Right lung (tissue), 10 donors: ENCODE measurements at places on chromosomes 13 and 19. TPM values are rescaled to one million over a fixed set of nuclear protein-coding genes. Genes with fewer than 3 reads are reported as not detected.
A peak's percentile ranks its signal among the peaks of the same experiment; 100 is the strongest.

Gene ZNF20
- 10.6 TPM for polyA plus RNA-seq

Gene OLFM2
- 32.2 TPM for polyA plus RNA-seq

Gene SETDB2
- polyA plus RNA-seq: 18.8 TPM

Gene KLF16
- polyA plus RNA-seq: 7.9 TPM

Gene ZNF805
- 7.6 TPM for polyA plus RNA-seq

Gene SLC25A23
- 62.3 TPM for polyA plus RNA-seq

Gene ODAD3
- 0.59 TPM for polyA plus RNA-seq

Gene PLK5
- 0.22 TPM for polyA plus RNA-seq

Gene WDR62
- 4.9 TPM for polyA plus RNA-seq

Gene KCNRG
- 3.1 TPM for polyA plus RNA-seq

Gene PBX4
- polyA plus RNA-seq: 17.4 TPM

Gene CARS2
- 70.5 TPM for polyA plus RNA-seq

- DNase-seq: no peak
Measured at GRCh38 chr13:102197193-102197592, 204.7 kb downstream of the FGF14 start.

DNA sequence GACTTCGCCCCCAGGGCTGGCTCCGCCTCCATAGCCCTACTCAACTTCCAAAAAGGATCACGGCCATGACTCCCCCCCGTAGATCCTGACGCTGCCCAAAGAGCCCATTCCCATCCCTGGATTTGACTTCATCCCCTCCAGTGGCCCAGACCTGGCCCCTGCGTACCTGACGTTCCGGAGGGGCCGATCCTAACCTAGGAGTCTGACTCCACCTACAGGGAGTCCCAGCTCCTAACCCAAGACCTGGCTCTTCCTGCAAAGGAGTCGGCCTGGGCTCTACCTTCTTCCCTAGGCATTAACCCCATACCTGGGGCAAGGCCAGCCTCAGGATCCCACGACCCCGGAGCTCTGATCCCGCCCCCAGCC is 10.8 kb downstream of the STAP2 start:
- peak; percentile 13 for DNase-seq

DNA sequence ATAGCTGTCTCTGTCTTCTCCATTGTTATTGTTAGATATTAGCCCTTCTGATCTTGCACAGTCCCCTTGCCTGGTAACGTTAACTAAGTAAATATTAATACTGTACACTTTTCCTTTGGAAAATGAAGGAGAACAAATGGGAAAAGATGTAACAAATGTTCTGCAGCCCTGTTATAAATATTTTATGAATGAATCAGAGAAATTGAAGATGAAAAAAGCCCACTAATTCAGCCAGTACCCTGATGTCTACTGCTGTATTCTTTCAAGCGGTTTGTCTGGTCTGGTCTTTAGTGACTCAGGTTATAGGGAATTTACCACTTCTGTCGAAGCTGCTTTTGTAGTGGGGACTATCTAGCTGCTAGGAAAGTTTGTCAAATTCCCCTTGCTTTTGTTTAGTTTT is 121.0 kb downstream of the COG6 start:
- no peak for DNase-seq

- DNase-seq: no peak
Measured at GRCh38 chr19:6891761-6892385, 4.5 kb downstream of the ADGRE1 start.

- no peak for DNase-seq
Measured at GRCh38 chr19:33627962-33628839, 6.4 kb downstream of the CHST8 start.

- DNase-seq: no peak
Measured at GRCh38 chr13:28448651-28449358, 46.1 kb downstream of the FLT1 start.

- no peak for DNase-seq
Measured at GRCh38 chr13:40402931-40403431, 263.5 kb downstream of the FOXO1 start.

- DNase-seq: no peak
Measured at GRCh38 chr19:29497686-29498436, 27.9 kb upstream of the VSTM2B start.

- no peak for DNase-seq
Measured at GRCh38 chr13:91572439-91572838, 174.0 kb downstream of the GPC5 start.

DNA sequence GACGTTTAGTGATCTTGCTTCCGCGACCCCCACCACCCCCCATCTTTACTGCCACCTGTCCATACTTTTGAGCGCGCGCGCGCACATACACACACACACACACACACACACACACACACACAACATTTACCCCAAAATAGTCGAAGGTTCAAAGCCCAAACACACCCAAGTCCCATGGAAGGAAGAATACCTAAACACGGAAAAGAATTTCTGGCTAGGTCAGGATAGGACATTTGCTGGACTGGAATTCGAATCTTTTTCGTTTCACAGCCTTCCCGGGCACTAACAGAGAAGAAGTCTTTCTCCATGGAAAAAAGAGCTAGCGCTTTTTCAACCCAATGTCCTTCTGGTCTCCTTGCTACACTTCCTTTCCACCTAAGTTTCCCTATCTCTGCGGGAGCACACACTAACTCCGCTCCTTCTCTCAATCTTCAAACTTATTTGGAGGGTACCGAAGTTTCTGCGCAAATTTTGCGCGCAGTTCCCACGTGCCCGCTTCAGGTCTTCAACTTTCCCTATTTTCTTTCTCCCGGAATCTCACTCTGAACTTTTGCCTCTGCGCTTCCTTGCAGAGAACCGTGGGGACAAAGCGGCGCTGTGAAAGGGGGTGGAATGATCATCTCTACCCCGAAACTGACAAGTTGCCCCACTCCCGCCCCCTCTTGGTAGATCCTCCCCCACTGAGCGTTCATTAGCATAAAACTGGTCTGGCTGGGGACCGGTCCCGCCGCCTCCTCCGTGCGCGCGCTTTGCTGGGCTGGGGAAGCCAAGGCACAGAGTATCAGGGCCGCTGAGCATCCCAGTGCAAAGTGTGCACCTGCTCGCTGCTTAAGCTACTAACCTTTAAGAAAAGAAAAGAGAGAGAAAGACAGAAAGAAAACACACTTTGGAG is 2.7 kb downstream of the DACH1 start:
- DNase-seq: peak; percentile 78

DNA sequence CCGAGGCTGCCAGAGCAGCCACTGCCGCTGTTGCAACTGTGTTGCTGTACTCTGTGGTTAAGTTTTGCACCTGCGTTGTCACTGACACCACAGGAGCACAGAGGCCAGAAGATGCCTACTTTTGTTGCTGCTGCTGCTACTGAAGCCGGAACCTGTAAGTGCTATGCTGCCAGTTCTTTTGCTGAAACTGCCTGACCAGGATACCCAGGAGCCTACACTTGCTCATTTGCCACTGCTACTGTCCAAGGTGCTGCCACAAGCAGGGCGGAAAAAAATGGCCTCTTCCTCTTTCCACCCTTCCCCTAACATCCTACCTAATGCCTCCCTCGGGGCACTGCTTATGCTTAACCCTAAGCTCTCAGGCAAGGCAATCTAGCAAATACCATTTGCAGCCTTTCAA is 29.0 kb upstream of the NBEA start:
- DNase-seq: no peak

GRCh38 chr13:100673713-100674571 is 653 bp downstream of the TMTC4 start:
- DNase-seq: peak; percentile 60

DNA sequence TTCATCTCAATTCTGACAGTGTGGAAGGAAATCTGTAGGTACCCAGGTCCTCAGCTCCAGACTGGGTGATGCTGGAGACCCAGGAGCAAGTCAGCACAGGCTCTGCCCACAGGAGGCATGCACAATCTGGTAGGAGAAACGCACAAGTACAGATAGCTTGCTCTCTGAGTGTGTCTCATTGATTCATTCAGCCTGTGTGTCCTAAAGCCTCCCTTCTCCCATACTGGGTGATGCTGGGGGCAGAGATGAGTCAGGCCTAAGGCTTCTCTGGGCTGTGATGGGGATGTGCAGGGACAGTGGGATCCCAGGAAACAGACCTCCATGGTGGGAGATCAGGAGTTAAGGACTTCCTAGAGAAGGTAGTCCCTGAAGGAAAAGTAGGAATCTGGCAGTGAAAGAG is 6.8 kb downstream of the ZNF526 start:
- DNase-seq: no peak

- no peak for DNase-seq
Measured at GRCh38 chr13:106521095-106521799, 14.2 kb downstream of the EFNB2 start.

DNA sequence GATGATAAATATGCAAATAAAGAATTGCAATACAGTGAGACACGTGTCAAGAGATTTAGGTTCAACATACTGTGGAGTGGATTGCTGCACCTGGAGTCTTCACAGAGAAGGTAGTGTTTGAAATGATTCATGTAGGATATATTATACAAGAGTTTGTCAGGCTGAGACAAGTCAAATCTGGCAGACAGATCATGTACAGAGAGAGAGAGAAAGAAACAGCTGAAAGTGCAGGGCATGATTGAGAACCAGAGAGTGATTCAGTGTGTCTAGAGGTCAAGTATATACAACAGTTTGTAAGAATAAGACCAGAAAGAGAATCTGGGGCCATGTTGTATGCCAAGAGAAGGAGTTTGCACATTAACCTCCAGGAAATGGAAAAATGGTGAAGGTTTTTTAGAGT is 2.1 kb upstream of the VWA8 start:
- DNase-seq: no peak

GRCh38 chr13:113991191-113991669 is 17.4 kb upstream of the C13orf46 start:
- DNase-seq: no peak

GRCh38 chr13:48944221-48944620 is 31.5 kb upstream of the FNDC3A start:
- no peak for DNase-seq

- no peak for DNase-seq
Measured at GRCh38 chr13:74555651-74556420, 421.6 kb upstream of the KLF12 start.

- DNase-seq: no peak
Measured at GRCh38 chr13:45416516-45417128, 1.6 kb downstream of the SLC25A30 start.

DNA sequence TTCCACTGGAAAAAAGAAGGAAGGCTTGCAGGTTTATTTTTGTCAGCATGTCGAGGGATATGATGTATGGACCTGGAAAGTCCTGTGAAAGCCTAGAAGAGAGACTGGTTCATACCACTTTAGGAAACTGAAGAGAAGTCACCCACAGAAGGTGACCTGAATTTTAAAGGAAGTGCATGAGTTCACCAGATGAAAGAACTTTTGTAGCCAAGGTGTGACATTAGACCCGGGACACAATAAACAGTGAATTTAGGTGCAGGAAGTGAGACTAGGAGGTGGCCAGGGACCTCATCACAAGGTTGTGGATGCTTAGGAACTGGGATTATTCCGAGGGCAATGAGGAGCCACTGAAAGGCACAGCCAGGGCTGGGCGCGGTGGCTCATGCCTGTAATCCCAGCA is 79.1 kb downstream of the ZNF429 start:
- DNase-seq: no peak

DNA sequence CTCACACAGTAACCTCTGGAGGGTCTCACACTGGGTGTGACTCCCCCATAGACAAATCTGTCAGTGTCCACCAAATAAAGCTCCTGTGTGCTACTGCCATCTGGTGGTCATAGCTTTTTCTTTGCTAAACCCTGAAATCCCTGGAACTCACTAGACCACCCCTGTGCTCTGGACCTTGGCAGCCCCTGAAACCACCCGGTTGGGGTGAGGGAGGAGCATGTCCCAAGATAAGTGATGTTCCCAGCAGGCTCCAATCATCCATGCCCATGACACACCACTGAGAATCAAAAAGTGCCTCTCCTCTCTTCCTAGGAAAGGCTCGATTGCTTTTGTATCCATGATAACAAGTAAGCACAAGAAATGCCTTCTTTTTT is 6.5 kb upstream of the HSD17B14 start:
- peak; percentile 64 for DNase-seq
